Psoas muscle (tissue), 8 donors: ENCODE measurements at places on chromosomes 16 and 17.

DNA sequence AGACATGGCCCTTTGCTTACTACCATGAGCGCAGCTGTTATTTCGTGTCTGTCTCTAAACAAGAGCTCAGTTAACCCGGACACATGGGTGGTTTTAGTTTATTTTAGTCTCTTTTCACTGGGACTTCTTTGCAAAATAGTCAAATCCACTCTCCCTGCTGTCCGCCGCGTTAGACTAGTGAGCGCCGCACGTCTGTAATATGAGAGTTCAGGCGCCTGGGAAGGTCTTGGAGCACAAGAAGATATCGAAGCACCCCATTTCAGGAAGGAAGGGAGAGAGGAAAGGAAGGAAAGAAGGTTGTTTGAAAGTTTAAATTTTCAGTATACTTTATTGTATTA is 111.0 kb upstream of the CHMP6 start:
- no peak for DNase-seq

DNA sequence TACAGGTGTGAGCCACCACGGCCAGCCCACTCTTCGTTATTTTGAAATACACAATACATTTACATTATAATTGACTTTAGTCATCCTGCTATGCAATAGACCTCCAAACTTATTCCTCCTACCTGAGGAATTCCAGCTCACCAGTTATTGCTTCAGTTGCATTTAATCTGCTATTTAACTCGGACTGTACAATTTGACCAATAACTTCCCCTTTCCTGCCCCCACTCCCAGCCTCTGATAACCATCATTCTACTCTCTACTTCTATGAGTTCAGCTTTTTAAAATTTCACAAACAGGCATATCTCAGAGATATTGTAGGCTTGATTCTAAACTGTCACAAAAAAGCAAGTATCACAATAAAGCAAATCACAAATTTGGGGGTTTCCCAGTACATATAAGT is 157.0 kb downstream of the COPRS start:
- no peak for DNase-seq

DNA sequence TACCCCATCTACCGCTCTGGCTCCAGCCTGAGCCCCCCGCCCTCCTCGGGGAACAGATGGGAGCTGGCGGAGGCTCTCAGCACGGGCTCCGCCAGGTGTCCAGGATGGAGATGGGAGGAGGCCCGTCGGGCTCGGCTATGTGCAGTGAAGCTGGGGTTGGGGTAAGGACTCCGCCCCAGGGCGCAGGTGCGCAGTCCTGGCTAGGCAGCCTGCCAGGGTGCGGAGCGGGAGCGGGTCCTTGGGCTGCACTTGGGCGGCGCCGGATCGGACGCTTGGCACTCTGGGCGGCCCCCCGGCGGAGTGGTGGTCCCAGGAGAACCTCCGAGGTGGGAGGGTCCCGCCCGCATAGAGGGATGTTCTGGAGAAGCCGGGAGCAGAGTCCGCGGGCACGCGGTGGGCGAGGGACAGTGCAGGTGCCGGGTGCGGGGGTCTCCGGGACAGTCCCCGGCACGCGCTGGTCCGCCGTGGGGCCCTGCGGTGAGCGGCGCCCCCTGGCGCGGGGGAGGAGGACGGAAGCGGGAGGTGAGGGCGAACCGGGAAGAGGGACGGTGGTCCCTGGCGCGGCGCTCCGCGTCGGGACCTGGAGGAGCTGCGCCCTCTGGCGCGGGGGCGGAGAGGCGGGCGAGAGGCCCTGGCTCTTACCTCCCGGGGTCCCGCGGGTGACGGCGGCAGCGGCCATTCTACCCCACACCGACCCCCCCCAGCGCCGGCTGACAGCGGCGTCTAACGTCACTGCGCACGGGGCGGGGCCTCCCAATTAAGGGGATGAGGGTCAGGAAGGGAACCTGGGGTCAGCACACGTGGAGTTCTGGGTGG is at the start of gene CAMTA2:
TSS of gene CAMTA2 (minus strand) at position 725 of the 816 bp plus-strand sequence. CDS start 1,453 bp downstream, outside the sequence.
- DNase-seq: peak; percentile 93

DNA sequence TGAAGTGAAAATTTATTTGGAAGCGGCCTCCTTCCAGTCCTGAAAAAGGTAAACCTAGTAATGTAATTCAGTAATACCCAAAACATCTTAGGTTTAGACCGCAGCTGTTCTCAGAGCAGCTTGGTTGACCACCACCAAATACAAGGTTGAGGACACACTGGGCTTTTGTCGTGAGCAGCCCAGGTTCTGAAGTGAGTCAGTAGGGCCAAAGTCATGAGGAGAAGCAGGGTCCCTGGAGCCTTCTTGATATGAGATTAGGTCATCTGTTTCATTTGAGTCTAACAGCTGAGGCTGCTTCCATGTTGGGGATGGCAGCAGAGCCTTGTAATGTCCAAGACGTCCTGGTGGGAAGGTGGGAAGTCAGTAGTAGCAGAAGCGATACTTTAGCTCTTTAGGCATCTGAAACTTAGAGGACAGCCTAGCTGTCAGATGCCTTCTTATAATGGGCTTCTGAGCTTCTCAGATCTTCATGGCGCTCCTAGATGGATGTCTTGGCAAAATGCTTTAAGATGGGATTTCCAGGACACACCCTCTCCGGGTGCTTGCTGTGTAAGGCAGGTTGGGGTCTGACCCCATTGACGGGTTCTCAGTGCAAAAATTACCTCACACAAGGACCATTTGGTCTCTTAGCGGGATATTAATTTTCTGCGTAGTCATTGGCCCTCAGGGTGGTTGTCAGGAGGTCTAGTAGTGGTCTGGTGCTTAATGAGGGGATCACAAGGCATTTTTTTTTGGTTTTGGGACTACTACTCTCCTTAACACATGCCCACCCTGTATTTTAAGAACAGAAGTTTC is 2.4 kb downstream of the ALKBH5 start:
- DNase-seq: no peak

- no peak for DNase-seq
These were observed 21.0 kb downstream of the SLC7A6OS start for GRCh38 chr16:68289621-68290329.

GRCh38 chr16:56246051-56246817 is 54.9 kb downstream of the GNAO1 start:
- DNase-seq: no peak

DNA sequence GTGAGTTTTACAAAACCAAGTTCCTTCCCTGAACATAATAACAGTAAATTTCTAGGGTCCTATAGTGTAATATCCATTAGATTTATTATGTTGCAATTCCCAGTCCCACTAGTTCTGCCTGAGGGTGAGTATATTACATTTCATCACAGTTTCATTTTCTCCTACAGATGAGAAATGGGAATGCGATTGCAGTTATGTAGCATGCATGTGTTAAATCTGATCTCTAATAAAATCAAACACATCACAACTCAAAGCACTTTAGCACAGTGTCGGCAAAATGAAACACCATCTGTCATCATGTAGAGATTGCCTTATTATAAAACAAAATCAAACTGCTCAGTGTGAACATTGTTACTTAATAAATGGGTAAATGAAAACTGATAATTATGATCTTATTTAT is 180.5 kb upstream of the TOX3 start:
- DNase-seq: no peak

- no peak for DNase-seq
These were observed 373.7 kb downstream of the WWOX start for GRCh38 chr16:78473031-78473699.

DNA sequence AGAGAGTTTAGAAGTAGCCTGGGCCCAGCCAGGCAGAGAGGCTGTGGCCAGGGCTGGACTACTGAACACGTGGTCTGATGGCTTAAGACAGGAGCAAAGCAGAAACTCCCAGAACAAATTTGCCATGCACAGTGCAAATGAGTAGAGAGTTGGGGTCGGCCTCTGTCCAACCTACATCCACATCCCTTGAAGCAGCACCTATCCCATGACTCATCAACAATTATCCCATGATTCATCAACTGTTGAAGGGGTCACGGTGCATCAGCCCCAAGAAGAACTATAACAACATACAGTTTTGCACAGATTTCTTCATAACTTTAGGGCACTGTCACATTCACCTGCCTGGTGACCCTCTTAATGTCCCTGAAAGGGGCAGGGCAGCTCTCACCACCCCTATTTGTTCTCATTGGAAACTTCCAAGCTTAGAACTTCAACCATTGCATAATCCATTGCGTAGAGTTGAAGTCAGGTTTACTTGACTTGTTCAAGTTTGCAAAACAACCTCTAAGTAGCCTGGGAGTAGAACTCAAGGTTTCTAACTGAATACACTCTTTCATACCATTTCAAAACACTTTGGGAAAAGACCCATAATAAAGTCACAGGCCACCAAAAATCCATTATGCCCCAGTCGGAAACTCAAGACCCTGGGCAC is 235.2 kb upstream of the CDH5 start:
- no peak for DNase-seq

GRCh38 chr16:74568961-74569631 is 37.8 kb downstream of the GLG1 start:
- DNase-seq: no peak

- DNase-seq: no peak
These were observed 121.9 kb downstream of the FOXL1 start for GRCh38 chr16:86700046-86700945.

DNA sequence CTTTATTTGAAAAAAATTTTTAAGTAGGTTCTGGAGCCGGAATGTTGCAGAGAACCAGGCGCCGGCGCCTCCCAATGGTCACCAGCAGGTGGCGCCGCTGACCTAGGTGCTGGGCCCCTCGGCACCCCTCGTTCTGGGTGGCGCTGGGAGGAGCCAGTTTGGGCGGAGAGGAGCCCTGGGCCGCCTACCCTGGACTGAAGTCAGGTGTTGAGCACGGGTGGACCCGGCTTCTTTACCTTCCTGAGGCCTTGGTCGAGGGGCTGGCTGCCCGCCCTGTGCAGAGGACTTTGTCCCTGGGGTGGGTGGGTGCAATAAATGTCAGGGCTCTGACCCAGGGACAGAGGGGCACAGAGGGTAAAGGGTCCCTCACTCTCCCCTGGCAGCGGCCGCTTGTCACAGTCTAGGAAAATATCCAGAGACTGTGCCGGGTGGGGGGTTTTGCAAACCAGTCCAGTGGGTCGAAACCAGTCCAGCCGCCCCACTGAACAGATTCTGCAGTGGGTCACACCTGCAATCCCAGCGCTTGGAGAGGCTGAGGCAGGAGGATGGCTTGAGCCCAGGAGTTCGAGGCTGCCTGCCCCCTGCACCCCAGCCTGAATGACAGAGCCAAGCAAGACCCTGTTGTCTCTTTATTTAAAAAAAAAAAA is 30.1 kb upstream of the TNFRSF13B start:
- DNase-seq: peak; percentile 80

DNA sequence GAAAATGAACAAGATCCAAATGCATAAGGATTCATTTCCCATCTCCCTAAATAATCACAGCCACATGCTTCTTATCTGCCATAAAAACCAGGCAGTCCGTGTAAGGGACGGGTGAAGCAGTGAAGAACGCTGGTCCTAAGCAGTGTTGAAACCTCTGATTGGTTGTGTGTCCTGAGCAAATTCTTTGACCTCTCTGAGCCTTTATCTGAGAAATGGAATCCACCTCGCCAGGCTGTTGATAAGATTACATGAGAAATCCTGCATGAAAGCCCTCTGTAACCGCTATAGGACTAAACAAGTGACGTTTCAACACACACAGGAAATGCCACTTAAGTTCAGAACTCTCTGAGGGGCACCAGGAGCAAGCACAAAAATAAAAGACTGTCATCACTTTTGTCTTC is 26.8 kb downstream of the GAS7 start:
- DNase-seq: no peak

DNA sequence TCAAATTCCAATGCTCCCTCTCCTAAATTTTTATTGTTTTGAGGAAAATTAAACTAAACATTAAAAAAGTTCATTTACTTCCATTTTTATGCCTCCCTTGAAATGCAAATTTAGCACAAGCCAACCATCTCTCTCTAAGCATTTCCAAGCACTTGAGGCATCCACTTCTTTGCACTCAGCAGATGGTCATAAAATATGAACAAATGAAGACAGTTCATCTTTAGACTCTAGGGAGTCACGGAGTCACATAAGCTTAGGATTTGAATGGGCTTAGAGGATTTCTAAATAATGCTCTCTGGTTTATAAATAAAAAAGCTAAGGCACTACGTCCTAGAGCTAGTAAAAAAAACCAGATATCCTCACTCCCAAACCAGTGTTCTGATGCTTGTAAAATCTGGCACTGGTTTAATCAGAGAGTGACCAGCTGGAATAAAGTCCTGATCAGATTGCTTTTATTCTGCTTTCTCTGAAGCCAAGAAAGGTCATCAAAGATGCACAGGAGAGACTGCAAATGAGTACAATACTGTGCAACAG is 204.2 kb downstream of the CA10 start:
- no peak for DNase-seq

- no peak for DNase-seq
These were observed 68.5 kb downstream of the CDC27 start for GRCh38 chr17:47120521-47121095.

DNA sequence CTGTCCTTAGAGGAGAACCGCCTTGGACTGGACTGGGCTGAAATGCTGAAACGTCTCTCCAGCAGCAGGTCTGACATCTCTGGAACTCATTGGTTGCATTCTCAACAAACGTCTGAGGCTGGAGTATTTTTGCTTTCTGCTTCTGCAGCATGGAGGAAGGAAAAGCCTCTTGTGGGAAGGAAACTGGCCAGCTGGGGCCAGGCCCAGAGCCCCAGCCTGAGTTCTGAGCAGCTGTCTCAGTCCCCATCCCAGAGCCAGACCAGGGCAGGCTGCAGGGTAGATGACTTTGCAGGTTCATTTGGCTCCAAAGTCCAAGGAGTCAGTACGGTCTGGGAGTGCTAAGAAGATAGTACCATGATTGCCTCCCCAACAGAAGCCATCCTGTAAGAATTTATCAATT is 18.3 kb downstream of the TEKT3 start:
- DNase-seq: peak; percentile 35

DNA sequence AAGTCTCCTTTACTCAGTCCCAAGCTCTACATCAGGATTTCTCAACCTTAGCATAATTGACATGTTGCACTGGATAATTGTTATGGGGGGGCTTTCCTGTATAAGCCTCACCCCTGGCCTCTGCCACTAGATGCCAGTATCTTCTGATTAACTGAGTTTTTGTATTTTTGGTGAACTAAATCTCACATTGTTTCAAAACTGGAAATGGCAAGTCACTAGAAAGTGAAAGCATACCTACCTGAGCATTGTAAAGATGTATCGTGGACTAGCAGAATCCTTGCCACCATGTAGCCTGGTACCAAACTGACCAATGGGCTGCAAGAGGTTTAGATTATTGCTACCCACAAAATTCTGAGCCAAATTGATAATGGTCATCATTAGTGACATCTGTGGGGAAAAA is 15.0 kb downstream of the TOP2A start:
- DNase-seq: no peak

DNA sequence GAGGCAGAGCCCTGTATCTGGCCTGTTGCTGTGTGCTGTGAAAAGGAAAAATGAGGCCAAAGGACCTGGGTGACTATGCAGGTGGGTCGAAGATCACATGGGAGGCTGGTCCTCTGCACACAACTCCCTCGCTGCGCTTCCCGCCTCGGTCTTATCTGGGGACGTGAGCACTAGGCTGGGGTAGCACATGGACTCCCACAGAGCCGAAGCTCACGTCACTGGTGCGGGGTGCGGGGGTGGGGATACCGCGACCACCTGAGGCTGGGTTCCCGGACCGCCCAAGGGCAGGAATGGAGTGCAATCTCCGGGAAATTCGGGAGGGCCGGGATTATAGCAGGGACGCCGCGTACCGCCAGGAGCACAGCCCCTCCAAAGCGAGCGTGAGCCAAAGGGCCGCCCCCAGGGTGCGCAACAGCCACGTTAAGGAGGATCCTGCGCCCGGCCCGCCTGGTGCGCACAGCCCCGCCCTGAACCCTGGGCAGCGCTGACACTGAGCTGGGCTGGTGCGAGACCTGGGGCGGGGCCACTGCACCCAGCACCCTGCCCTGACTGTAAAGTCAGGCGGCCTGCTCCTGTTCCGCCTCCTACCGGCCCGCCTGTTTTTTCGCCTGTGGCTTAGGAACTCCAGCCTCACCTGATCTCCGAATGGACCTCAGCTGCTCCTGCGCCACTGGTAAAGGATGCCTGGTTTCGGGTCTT is 4.8 kb downstream of the MT1A start:
- peak; percentile 80 for DNase-seq
